ENCODE measurements at places on chromosomes 6 and 20.

- DNase-seq, result no peak
These were observed 725 bp upstream of the ISM1 start for GRCh38 chr20:13220194-13220903.

DNA sequence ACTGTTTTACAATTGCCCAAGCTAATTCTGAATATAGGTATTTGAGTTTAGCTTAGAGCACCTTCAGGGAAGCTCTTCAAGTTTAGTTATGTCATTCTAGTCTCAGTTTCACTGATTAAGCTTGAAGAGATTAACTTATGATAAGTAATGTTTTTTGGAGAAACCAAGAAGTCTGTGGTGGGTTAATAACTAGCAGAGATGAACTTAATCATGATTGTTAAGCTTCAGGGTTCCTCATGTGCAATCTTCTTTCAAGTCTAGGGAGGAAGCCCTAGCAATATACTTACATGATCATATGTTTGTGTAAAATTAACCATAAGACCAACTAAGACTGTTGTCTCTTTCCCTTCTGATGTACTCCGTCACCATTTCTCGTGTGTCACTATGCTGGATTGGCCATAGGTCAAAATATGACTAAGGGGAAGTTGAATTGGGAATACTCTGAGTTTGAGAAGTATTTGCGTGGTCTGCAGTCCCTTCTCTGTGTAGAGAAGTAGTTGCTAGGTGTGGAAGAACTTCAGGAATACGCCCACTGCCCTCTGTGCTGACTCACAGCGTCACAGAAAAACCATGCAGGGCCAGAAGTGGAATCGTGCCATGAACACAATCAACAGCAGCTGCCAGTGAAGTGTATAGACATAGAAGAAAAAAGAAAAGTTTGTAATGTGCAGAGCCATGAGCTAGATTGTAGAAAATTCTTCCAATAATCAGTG lies 88.3 kb downstream of the SH3BGRL2 start:
- DNase-seq, result no peak

DNA sequence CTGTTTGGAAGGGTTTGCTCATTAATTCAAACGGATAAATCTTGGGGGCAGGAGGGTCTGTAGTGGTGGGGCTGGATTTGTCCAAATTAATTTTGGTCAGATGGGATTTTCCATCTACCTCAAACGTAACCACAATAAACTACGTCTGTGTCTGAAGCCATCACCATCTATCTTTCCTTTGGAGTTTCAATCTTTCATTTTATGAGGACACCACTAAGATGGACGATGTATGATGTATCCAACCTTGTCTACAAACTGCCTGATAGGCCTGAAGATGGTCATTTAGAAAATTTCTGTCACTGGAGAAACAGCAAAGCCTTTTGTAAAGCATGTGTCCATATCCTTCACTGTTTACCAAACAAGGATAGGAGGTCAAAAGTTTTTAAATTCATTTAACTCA lies 138.6 kb upstream of the MARCKS start:
- DNase-seq, result no peak

- no peak for DNase-seq
These were observed 128.7 kb downstream of the NFATC2 start for GRCh38 chr20:51413857-51414256.

DNA sequence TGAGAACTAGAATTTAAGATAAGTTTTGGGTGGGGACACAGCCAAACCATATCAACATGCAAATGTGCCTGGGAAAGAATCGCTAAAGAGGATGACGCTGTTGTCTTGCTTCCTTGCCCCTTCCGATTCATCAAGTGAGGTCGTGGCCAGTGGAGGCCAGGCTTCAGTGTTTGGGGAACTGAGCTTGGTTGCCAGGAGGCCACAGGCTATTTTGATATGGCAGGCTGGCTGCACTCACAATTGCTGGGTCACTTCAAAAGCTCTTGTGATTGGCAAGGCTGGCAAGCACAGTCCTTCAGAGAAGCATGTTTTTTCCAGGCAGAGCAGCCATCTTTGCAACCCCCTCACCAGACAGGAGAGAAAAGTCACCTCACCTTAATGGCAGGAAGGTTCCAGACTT lies 45.8 kb downstream of the SAMD5 start:
- DNase-seq, result no peak

DNA sequence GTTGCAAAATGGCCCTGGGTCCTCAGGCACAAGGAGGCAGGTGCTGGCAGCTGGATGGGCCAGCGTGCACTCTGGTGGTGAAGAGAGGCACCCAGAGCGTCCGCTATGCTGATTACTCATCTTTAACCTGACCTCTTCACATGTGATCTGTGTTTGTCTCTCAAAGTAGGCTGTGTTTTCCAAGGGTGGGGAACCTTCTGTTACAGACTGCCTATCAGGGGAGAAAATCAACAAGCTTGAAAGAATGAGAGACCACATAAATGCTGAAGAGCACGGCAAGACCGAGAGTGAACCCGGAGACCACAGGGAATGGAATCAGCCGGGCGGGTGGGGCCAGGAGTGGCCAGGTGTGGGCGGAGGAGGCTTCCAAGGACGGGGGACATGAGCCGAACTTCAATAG lies 16.2 kb downstream of the BNIP5 start:
- no peak for DNase-seq
